GM23248 (cell line): ENCODE measurements at places on chromosomes 4 and X.

DNA sequence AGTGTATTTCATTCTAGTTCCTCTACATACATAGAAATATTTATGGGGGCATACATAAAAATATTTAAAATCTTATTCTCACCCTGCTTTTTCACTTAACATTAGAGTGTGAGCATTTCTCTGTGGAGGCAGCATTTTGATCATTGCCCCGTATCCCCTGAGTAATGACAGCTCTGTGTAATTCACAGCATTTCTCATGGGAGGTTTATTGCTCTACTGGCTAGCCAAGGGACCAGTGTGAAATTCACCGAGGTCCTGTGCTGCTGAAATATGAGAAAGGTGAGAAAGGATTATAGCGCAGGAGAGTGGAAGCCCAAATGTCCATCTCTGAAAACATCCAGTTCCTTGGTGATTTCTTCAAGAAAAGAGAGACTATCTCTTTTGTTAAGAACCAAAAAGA, 22.9 kb downstream of the PDGFC start:
- no peak for DNase-seq

DNA sequence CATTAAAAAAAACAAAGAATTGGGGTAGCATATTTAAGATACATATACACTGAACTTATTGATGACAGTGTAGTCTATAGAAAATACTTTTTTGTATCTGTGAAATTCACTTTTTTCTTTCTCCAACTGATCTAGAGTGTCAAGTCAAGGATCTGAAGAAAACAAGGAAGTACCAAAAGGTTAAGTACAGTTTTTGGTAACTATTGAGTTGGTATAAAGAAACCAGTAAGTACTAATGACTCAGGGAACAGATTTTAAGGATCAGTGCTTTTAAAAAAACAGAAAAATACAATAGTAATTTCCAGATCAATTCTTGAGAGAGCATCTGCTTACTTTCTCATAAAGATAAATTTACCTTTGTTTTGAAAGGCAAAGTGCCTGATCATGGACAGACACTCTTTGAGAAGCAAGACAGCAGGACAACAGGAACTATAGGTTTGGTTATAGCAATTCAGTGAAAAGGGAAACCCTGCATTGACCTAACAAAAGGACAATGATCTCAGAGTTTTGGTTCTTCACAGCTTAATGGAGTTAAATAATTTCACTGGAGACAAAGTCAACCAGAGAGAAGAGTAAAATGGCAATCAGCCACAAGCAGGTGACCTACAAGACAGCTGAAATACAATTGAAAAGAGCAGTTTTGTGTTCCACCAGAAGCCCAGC, 23.4 kb downstream of the TRMT10A start:
- DNase-seq = no peak

DNA sequence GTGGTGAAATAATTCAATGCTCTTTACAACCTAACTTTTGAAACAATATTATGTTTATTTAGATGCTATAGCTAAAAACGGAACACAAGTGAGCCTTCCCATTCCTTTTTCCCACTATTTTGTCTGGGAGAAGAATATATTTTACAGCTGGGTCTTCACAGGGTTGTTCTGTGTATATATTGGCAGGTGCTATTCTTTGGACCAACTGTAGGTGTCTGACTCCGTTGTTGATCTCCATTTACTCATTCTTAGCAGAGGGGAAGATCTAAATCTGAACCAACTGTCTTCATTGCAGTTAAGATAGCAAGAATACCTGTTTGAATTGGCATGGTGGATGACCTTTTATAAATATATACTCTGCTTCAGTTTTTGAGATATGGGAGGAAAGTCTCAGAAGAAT, 257.4 kb downstream of the CFAP299 start:
- DNase-seq = no peak

- peak; percentile 43 for DNase-seq
Measured at GRCh38 chrX:69152417-69152841, 12.8 kb downstream of the PJA1 start.

GRCh38 chr4:150739591-150739990, 157.6 kb downstream of the MAB21L2 start:
- no peak for DNase-seq

DNA sequence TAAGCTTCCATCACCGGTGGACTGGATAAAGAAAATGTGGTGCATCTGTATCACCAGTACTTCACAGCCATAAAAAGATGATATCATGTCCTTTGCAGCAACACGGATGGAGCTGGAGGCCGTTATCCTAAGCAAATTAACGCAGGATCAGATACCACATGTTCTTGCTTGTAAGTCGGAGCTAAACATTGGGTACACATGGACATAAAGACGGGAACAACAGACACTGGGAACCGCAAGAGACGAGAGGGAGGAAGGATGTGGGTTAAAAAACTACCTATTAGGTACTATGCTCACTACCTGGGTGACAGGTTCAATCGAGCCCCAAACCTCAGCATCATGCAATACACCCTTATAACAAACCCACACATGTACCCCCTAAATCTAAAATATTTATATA, 16.3 kb upstream of the IDS start:
- no peak for DNase-seq

GRCh38 chrX:13419918-13420317, 100.1 kb upstream of the ATXN3L start:
- no peak for DNase-seq

GRCh38 chr4:95732061-95732460, 107.8 kb upstream of the PDHA2 start:
- no peak for DNase-seq

DNA sequence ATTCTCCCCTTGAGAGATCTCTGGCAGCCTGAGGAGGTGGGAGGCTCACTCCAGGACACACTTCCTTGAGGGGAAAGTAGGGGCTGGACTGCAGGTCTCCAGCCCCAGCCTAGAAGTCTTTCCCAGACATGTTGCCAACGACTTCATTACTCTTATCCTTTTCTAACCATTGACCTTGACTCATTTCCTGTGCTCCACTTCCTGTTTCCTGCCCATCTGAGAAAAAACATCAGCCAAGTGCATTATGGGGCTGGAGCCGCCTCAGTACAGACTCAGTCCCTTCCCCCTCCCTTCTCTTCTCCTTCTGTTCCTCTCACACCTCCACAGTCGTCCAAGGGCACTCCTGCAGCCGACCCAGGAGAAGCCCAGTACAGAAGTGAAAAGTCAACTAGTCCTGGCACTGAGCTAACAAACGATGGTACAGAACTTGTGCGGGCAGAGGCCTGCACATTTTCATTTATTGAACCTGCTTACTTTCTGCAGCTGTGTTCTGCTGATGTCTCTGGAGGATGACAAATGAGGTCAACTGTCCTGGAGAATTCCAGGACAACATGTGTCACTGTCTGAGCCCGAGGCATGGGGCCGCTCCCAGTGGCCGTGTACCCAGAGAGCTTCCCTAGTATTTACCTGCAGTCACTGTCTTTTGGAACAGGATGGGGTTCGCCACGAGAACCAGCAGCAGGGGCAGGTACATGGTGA, 20.1 kb downstream of the GPR143 start:
- peak; percentile 6 for DNase-seq

DNA sequence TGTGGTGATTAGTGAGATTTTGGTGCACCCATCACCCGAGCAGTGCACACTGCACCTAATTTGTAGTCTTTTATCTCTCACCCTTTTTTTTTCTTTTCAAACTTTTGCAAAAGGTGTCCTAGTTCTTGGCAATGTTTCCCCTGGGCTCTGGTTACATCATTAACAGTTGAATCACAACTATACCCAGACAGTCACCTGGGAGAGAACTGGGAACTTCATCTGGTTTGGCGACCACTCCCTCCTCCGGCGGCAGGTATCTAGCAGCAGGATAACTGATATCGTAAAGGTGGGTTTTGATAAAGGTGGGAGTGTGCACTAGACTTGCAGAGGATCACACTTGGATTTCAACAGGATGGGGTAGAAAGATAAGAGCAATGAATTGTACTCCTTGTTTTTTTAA, 140.5 kb downstream of the CHIC2 start:
- DNase-seq = no peak

DNA sequence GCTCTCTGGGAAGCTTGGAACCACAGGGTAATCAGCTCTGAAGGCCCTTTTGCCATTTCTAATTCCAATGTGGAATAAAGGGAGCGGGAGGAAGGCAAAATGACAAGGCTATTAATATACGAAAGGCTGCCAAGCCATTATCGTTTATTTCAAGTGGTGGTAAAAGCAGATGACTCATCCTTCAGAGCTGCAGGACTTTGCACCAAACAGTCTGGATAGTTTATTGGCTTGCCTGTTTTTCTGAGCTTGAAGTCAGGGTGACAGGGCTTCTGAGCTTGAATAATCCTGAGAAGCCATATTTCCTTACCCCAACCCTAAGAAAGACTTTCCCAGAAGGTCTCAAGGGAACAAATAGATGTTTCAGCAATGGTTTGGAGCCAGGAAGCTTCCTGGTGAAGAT, 7.7 kb upstream of the GABRE start:
- DNase-seq = peak; percentile 82

- DNase-seq = no peak
Measured at GRCh38 chr4:70538869-70539268, 20.5 kb downstream of the AMTN start.

DNA sequence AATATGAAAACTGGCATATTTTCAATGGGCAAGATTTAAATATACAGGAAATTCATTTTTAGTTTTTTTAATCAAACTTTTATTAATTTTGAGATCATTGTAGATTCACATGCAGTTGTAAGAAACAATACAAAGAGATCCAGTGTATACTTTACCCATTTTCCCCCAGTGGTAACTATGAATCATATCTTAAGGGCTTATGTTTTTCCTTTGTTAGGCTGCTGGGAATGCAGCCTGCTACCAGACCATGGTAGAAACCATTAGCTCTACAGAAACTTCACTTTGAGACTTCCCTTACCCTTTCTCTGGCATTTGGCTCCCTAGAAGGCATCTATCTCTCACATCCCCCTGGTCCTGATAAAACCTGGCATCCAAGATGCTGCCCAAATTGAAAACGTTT, 147.6 kb upstream of the EOLA2 start:
- peak; percentile 51 for DNase-seq

GRCh38 chrX:23136816-23137215, 137.1 kb downstream of the DDX53 start:
- no peak for DNase-seq

DNA sequence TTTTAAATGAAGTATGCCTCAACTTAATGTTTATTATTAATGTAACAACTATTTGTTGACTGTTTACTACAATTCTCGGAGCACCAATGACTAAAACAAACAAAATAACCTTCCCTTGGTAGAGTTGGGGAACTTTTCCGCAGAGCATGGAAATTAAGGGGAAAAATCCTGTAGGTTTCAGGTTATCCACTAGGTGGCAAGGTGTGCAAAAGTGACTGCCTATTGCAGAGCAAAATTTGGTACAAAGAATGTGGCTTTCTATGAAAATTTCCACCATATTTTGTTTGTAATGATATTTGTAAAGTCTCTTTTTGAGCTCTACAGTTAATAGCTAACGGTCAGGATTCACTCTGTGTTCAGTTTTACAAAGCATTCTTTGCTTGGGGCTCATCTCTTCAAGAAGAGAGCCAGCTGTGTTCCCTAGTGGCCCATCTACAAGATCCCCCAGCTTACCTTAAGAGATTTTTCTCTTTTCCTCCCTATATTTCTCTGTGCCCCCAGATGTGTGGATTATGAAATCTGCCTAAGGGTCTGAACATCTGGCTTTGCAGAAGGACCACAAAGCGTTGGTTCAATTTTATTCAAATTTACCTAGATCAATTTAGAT, 61.1 kb downstream of the FBXO8 start:
- peak; percentile 51 for DNase-seq

DNA sequence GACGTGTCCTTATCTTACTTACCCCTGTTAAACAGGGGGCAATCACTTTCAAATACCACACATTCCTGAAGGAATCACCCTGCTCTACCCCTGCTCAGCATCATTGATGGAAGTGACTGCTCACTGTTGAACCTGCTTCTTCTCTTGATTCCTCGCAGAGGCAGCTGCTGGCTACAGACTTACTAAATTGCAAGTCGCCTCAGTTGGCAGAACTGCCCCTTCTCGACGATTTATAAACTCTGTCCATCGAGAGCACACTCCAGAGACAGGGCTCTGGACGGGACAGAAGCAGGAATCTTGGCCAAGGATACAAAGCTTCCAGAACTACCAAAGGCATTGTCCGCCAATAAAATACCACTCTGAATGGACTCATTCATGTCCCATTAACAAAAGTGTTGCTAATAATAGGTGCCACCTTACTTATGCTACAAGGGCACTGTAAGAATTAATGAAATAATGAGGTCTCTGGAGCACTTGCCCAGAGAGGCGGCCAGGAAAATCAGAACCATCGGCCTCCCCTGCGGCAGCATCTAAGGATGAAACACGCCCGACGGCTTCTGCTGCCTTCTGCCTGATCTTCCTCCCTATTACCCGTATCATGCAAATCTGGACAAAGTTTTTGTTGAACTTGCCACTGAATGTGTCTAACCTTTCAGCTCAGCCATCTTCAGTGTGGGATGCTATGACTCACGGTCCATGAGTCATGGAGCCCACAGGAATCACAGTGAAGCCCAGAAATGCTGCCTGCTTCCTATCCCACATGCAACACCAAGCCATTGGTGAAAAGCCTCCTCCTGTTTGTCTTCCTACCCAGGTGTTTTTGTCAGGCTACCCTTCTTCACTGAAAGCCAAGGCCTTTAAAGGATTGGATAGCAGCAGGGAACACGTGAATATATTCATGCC, 164.9 kb downstream of the MAML3 start:
- peak; percentile 96 for DNase-seq

GRCh38 chr4:1974840-1975239, 33.9 kb downstream of the NELFA start:
- no peak for DNase-seq

DNA sequence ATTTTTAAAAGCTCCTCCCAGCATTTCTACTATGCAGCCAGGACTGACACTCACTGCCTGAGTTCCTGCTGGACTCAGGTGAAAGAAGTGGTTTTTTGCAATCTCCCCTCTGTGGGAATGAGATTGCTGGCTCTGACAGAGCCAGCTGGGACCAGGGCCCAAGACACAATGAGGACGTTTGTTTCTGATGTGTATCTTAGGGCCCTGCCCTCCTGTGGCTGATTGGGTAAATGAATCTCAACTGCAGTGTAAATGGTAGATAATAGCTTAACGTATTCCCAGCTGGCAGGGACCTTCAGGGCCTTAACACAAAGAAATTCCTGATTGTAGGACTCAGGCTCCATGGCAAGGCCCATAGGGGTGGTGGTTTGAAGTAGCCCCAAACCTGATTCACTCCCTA, 85.8 kb upstream of the PRPS1 start:
- DNase-seq = peak; percentile 30

GRCh38 chr4:132230025-132230424, 919.1 kb upstream of the PCDH10 start:
- no peak for DNase-seq

- DNase-seq = no peak
Measured at GRCh38 chr4:99950913-99951254, 809 bp upstream of the H2AZ1 start.

DNA sequence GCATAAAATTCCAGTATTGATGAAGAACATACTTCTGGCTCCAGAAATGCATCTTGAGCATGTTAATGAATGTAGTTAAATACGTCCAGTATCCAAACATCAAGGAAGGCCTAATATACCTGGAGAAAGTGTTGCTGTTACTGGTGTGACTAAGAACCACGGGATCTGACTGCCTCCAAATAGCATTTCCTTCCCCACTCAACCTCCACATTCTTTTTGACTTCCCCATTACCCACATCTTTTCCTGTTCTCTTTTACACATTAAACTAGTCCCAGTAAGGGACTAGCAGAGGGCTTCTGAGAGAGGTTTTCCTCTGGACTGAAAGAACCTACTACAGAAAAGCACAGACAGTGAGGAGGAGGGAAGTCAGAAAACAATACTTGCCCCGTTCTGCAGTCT, 482.8 kb upstream of the HTR2C start:
- no peak for DNase-seq

GRCh38 chr4:108611365-108611764, 9.0 kb upstream of the RPL34 start:
- DNase-seq = peak; percentile 60
